ENCODE measurements at places on chromosomes 11 and 22.

- no peak for DNase-seq
Observed at GRCh38 chr22:19525116-19525660, 978 bp upstream of the CLDN5 start.

DNA sequence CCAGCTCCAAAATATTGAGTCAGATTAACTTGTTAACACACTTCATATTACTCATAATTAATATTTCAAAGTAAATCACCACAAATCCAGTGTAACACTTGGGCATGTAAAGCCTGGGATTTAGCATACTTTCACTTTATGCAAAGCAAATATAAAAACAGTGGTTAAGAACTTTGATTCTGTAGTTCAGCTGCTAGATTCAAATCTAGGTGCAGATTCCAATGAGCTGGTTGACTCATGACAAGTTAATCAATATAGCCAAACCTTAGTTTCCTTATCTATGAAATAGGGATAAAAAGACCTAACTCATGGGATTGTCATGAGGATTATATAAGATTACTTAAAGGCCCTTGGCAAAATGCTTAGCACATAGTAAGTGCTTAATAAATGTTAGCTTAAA, 45.9 kb downstream of the ARHGAP42 start:
- no peak for DNase-seq

- no peak for DNase-seq
Observed at GRCh38 chr22:30673136-30673535, 5.5 kb upstream of the DUSP18 start.

DNA sequence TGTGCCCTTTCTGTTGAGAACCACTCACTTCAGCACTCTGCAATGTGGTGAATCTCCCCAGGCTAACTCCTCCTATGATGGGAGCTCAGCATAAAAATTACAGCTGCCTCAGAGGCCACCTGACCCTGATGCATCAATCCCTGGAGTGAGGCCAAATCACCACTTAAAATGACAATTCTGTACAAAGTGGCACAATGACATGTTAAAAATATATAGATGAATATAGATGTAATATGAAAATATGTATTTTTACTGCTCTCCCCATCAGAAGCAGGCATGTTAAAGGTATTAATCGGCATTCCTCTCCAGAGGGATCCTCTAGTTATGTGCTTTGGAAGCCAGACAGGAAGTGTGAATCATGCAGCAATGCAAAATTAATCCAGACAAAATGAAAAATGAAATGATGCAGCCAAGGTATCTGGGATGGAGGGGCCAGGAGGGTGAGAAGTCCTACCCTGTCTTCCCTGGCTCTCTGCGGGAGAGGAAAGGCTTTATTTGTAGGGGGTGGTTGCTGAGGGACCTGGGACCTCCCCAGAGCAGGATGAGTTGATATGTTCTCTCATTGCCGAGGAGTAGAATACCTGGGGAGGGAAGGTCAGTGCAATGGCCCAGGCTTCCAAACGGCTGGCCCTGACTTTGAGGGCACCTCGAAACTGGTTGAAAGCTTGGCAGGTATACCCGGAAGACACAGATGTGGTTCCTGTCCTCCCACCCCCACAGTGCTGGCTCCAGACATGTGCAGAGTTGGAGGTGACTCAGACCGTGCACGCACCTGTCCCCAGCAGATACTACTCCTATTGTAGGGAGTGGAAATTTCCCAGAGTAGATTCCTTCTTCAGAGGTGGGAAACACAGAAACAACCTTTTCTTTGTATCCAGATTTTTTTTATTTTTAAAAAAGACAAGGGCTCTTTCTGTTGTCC, 347.9 kb upstream of the NCAM1 start:
- DNase-seq = peak; percentile 38

DNA sequence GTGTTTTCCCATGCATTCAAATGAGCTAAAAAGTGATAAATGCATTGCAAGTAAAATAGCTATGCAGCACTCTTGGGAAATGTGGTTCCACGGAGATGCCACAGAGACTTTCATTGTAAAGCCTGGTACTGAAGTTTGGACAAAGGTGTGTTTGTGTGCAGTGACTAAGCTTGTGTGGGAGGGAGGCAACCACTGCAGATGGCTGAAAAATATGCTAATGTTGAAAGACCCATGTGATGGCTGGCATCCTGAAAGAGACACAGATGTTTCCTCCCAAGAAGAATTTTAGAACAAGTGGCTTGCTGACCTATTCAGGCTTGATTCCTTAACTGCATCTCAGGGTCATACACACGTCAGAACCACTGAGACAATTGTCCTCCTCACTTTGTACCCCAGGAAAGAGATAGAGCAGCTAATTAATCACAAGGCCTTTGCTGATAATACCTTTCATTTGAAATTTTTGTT, 73.8 kb downstream of the FAM76B start:
- no peak for DNase-seq

DNA sequence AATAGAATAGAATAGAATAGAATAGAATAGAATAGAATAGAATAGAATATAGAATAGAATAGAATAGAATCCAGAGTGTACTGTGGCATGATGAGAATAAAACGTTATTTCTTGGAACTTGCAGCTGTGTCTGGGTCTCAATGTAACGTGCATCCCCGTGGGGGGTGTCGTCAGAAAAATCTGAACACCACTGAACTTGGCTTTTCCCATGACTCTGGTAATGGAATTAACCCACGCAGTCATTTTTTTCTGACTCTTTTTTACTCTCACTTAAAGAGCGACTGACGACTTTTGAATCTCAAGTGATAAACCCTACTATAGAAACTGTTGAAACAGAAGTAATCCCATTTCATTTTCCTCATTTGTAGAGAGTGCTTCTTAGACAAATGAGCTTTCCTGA, 92.4 kb upstream of the BID start:
- DNase-seq = no peak

DNA sequence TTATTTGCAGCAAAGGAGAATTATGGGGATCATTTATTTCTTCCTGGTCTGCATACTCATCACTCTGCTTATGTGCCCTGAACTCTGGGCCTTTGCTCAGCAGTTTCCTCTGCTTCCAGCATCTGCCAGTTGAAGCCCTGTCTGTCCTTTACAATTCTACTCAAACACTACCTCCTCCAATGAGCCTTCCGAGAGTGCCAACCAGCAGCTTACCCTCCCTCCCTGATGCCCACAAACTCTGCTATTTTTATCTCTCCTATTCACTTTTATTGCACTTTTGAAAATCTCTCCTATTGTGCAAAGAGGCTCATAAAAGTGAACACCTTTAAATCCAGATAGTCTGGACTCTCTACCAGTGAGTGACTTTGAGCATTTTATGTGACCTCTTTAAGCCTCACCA, 3.6 kb upstream of the ME3 start:
- DNase-seq = no peak

GRCh38 chr11:116065986-116066385, 561.8 kb upstream of the CADM1 start:
- DNase-seq = no peak

- DNase-seq = no peak
Observed at GRCh38 chr11:96197801-96198701, 144.9 kb downstream of the MAML2 start.

DNA sequence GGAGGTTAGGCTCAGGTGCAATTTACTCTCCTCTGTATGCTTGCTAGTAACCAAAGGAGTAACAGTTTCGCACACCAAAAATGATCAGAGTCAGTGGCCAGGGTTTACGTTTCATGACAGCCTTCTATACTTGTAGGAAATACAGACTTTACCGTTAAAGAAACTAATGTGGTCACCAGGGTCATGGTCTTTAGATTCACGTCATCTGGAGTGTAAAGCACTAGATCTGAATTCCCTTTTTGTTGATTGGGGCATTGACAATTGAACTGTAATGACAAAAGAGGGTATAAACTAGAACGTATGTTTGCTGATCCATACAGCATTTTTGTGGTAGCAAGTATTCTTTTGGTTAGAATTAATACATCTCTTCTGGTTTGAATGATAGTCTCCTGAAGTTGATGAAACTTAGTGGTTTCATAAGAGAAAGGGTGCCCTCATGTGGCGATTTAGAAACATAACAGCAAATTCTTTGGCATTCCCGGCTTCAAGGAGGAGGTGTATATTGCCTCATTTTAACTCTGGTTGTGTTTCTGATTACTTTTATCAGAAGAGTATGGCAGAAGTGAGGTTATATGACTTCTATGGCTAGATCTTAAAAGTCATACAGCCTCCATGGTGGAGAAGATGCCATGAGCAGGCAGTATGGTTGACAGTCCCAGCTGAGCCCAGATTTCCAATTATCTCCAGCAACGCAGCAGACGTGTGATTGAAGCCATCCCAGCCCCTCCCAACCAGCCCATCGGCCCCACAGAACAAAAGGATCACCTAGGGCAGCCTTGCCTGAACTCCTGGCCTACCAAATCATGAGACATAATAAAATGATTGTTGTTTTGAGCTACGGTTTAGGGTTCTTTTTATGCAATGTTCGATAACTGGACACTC, 35.1 kb downstream of the MMP7 start:
- DNase-seq = peak; percentile 82

- DNase-seq = no peak
Observed at GRCh38 chr11:81388326-81388725, 1345.3 kb downstream of the FAM181B start.

GRCh38 chr11:72191961-72192381, at the start of gene FOLR1:
TSS of gene FOLR1 (plus strand) at chr11:72192140. CDS start at chr11:72192174, 34 bp downstream.
- peak; percentile 46 for DNase-seq

- DNase-seq = no peak
Observed at GRCh38 chr22:17368554-17369438, 464 bp upstream of the CECR2 start.

DNA sequence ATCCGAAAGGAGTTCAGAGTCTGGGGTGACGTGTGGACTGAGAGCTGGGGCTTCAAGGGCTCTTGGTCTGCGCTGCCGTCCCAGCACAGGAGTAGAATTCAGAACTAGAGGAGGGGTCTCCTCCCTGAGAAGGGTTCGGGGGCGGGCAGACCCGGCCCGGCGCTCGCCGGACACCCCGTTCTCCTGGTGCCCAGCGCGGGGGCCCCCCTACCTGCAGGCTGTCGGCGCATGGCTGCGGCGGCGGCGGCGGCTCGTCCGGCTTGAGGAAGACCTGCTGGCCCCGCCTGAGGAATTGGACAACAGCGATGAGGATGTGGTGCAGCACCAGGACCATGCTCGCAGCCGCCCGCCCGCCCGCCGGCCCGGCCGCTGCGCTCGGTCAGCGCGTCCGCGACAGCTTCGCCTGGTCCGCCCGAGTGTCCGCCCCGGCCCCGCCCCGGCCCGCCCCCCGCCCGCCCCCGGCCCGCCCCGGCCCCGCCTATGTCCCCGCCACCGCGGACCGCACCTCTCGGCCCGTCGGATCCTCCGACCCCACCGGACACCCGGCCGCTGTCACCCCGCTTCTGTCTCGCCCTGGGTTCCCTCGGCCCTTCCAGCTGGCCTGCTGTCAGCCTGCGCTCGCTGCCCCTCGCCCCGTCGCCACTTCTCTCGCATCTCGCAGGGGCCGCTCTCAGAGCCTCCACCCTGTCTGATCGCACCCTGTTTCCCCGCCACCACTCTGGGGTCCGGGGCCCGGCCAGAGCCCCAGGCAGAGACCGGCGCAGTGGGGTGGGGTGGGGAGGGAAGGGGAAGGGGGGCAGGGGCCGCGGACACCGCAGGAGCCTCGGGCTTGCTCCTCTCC, 32.0 kb downstream of the PDE2A start:
- DNase-seq = peak; percentile 36

- no peak for DNase-seq
Observed at GRCh38 chr11:125176866-125177265, 12.3 kb downstream of the PKNOX2 start.

- no peak for DNase-seq
Observed at GRCh38 chr22:37485395-37486223, 575 bp downstream of the MFNG start.

- no peak for DNase-seq
Observed at GRCh38 chr22:38984224-38984623, 2.1 kb downstream of the APOBEC3B start.

GRCh38 chr22:25363474-25363873, 144.0 kb downstream of the CRYBB2 start:
- no peak for DNase-seq

GRCh38 chr11:113894421-113894996, 10.1 kb upstream of the HTR3B start:
- no peak for DNase-seq

DNA sequence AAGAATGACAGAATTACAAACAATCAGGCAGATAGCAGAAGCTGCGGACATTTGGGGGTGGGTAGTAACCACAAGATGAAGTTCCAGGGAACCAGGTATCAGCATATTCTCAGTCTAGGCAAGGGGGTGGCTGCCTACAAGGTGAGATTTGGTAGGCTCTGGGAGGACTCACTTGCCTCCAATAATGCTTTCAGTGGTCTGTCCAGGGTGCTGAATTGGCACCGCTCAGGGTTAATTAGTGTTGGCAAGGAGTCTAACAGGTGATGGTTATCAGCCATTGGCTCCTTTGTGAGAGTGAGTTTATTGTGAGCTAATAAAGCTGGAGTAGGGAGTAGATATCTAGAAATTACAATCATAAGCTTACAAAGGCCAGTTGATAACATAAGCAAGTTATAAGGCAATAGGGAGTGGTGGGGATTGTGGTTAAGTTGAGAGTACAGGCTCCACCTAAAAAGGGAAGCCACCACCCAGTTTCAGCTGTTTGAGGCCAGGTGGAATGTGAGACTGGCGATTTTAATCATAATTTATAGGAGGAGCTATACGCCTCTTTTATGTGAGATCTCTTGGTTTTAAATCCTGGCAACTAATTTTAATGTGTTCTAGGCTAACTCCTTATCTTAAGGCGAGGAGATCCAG, 320.5 kb downstream of the MIAT start:
- DNase-seq = no peak

DNA sequence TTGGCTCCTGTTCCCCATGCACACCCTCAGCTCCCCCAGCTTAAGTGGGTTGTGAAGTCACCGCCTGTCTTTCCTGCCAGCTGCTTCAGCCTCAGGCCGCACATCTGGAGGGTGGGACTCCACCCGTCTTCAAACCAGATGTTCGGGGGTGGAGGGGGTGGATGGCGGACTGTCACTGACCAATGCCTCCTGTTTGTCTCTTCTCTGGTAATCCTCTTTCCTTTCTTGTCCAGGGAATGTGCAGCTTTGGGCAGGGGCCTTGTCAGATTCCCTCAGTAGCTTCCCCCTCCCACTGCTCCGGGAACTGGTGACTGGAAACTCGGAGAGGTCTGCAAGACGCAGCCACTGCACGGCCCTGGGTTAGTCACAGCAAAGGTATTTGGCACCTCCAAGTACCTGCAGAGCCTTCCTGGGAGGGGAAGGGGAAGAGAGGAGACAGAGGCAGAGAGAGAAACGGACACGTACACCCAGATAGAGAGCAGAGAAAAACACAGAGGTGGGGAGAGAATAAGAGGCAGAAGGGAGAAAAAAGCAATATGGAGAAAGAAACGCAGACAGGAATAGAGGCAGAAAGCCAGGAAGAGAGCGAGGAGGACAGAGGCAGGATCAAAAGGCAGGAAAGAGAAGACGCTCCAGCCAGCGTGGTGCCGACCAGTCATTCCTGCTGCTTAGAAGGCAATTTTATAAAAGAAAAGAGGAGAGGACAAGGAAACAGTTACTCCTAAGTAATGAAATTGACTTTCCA, 56.1 kb upstream of the TIMP3 start:
- DNase-seq = peak; percentile 42

GRCh38 chr11:65433657-65434056, 11.1 kb downstream of the NEAT1 start:
- no peak for DNase-seq
